Activated naive CD4-positive, alpha-beta T cell (primary cell): ENCODE measurements at places on chromosomes 3 and 15.

DNA sequence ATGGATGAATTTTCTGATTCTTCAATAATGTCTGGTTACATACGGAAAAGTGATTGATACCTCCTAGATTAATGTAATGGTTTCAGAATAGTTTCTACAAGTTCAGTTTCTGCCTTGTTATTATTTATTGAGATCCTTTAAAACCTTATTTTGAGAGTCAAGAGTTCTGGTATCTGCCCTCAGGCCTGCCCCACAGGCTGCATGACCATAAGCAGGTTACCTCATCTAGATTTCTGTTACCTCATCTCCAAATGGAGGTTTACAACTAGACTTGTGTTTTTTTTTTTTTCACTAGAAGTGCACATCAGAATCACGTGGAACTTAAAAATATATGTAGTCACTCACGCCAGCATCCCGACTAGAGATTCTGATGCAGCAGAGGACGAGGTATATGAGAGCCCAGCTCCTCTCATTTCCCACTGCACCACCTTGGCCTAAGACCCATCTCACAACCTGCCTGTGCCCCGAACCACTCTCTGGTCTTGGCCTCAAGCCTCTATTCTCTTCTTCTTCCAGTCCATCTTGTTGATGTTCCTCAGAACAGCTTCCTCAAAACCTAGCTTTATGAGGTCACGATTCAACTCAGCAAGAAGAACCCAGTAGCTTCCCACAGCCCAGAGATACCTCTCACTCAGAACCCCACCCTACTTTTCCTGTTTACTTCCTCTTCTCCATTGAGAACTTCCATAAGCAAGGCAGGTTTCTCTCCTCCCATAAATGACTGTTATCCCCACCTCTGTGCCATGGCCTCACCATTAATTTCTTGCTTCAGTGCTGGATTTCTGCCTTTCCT lies 353.4 kb downstream of the CHST2 start:
- DNase-seq, result no peak

GRCh38 chr3:189531271-189531670 lies 99.9 kb upstream of the TP63 start:
- DNase-seq, result no peak

GRCh38 chr3:138051947-138052802 lies 42.2 kb downstream of the CLDN18 start:
- no peak for DNase-seq

- DNase-seq, result no peak
Observed at GRCh38 chr3:49805367-49805782, 2.3 kb downstream of the INKA1 start.

DNA sequence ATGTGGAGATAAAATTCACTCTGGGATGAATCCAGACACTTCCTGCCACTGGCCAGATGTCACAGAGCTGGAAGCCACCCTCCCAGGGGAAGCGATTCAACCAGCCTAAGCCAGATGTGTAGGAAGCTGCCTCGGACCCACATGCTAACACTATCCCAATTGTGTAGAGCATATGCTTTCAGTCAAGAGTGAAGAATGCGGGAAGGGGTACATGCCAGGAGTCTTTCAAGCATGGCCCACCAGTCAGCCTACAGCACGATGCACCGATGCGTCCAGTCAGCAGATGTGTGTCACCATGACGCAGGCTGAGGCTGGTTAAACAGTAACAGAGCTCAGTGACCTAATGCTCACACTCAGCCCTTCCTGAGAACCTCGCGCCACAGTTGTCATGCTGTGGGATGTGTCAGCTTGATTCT lies 38.8 kb upstream of the BNC1 start:
- no peak for DNase-seq

DNA sequence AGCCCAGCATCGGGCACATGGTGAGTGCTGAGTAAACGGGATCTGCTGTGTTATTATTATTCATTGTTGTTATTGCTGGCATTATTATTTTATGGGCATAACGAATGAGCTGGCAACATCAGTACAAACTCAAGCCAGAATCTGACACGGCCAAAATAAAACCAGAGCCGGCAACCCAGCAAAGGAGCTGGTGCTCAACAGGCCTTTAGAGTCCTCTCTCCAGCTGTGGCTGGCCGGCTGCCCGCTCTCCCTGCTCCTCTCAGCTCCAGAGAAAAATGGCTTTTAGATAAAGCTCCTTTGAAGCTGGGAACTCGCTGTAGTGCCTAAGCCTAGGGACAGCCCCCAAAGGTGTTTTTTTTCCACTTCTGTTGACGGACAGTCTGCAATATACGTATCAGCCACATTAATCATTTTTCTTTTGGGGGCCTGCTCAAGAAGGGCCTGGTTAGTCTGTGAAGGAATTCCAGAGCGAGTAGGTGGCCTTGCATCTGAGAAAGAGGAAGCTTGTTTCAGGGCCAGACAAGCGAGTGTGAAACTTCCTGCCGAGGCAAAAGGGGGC lies 193.9 kb upstream of the UBE2E1 start:
- DNase-seq, result no peak

GRCh38 chr3:13718436-13718835 lies 161.4 kb downstream of the WNT7A start:
- no peak for DNase-seq
